ENCODE measurements at places on chromosomes 2 and 18. TPM values are rescaled to one million over a fixed set of nuclear protein-coding genes. Genes with fewer than 3 reads are reported as not detected.
A peak's percentile ranks its signal among the peaks of the same experiment; 100 is the strongest.

DNA sequence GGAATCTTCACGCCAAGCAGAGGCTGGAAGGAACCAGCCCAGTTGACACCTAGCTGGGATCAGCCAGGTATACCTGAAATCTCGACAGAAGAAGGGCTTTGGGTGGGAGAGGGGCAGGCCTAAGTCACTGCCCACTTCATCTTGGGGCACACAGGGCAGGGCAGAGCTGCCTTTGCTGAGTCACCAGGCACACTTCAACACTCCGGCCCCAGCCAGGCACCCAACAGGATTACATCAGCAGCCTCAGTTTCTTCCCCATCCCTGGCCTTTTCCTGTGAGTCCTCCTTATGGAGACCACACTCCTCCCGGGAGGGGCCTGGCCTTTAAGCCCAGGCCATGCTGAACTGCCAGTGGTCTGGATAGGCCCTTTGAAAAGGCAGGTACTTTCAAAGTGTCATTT, 201.7 kb upstream of the HS6ST1 start:
- no peaks in the 10 kb centered on the region for H3K36me3 ChIP-seq
- no peak overlapping the region for H3K27ac ChIP-seq
- no peak for DNase-seq
- H3K4me1 ChIP-seq, result no peaks in the 10 kb centered on the region
- no peak overlapping the region for H3K4me3 ChIP-seq

DNA sequence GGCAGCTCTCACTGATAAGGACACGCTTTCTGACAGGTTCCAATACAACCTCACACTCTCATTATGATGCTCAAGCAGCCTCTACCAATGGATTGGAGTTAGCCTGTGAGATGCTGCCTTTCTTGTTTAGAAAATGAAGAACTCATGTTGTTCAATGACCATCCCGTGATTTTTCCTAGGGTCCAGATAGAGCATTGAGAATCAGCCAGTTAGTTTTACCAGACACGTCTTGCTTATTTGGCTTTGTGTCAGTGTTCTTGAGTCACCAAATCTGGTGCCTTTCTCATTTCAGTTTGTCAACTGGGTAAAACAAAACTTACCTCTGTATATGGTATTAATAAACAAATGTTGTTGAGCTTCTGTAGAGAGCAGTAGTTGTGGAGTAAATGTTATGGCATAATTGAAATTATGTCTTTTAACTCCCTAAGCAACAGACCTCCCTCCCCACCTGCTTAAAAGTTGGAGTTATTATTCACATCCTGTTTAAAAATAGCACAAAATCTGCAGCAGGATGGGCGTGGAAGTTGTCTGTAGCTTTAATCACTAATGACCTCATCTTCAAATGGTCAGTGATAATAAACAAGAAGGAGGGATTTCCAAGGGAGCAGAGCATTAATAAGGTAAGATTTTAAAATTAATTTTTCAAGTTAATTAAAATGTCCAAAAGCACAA, 167.3 kb downstream of the HRH4 start:
- no peaks in the 10 kb centered on the region for H3K27me3 ChIP-seq
- H3K36me3 ChIP-seq, result no peaks in the 10 kb centered on the region
- H3K4me1 ChIP-seq, result peaks cover 10% of the 10 kb centered on the region
- DNase-seq, result peak; percentile 76

GRCh38 chr2:233803292-233803911, 25.3 kb downstream of the MROH2A start:
- no peak overlapping the region for H3K27ac ChIP-seq
- no peak for DNase-seq
- H3K27me3 ChIP-seq, result peaks cover 29% of the 10 kb centered on the region
- H3K4me1 ChIP-seq, result no peaks in the 10 kb centered on the region
- no peak overlapping the region for H3K4me3 ChIP-seq

- H3K4me3 ChIP-seq, result no peak overlapping the region
- no peak overlapping the region for H3K27ac ChIP-seq
- no peaks in the 10 kb centered on the region for H3K27me3 ChIP-seq
- no peaks in the 10 kb centered on the region for H3K4me1 ChIP-seq
- DNase-seq, result no peak
Measured at GRCh38 chr2:172843266-172843582, 107.6 kb downstream of the RAPGEF4 start.

- no peak overlapping the region for H3K4me3 ChIP-seq
- DNase-seq, result no peak
- no peaks in the 10 kb centered on the region for H3K36me3 ChIP-seq
- H3K4me1 ChIP-seq, result peaks cover 7% of the 10 kb centered on the region
Measured at GRCh38 chr2:134225841-134226240, 28.0 kb upstream of the MGAT5 start.

DNA sequence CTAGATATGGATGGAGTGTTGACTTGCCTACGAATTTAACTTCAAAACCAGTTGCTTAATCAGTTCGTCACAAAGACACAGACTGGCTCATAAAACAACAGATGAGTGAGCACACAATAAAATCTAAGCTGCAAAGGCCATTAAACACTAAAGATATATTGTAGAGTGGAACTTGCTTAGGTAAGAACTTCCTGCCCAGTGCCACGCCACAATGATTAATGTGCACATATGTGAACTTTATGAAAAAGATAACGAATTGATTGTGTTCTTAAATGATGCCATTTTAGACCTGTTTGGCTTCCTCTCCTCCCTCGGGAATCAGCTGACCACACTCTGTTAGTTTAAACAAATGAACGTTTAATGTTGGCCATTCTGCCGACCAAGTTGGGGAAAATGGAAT, 2031.3 kb upstream of the CELF4 start:
- DNase-seq, result no peak
- H3K4me3 ChIP-seq, result no peak overlapping the region
- H3K27ac ChIP-seq, result peak overlapping the region; percentile 25

GRCh38 chr2:212181646-212182045, 357.0 kb downstream of the ERBB4 start:
- H3K27me3 ChIP-seq, result no peaks in the 10 kb centered on the region
- H3K27ac ChIP-seq, result no peak overlapping the region
- H3K4me3 ChIP-seq, result no peak overlapping the region
- DNase-seq, result no peak

- H3K4me3 ChIP-seq, result peak overlapping the region; percentile 78
- no peaks in the 10 kb centered on the region for H3K4me1 ChIP-seq
- no peaks in the 10 kb centered on the region for H3K36me3 ChIP-seq
- H3K27me3 ChIP-seq, result peaks cover 9% of the 10 kb centered on the region
- peak overlapping the region; percentile 96 for H3K27ac ChIP-seq
Measured at GRCh38 chr2:199459286-199460100, 1.8 kb upstream of the SATB2 start.

- H3K4me3 ChIP-seq, result no peak overlapping the region
- H3K36me3 ChIP-seq, result no peaks in the 10 kb centered on the region
- no peaks in the 10 kb centered on the region for H3K4me1 ChIP-seq
- no peak for DNase-seq
Measured at GRCh38 chr2:222442665-222443064, 18.3 kb downstream of the SGPP2 start.

- peak overlapping the region; percentile 96 for H3K27ac ChIP-seq
- peaks cover 39% of the 10 kb centered on the region for H3K4me1 ChIP-seq
- H3K27me3 ChIP-seq, result no peaks in the 10 kb centered on the region
Measured at GRCh38 chr2:160379399-160379798, 114.2 kb downstream of the RBMS1 start.

DNA sequence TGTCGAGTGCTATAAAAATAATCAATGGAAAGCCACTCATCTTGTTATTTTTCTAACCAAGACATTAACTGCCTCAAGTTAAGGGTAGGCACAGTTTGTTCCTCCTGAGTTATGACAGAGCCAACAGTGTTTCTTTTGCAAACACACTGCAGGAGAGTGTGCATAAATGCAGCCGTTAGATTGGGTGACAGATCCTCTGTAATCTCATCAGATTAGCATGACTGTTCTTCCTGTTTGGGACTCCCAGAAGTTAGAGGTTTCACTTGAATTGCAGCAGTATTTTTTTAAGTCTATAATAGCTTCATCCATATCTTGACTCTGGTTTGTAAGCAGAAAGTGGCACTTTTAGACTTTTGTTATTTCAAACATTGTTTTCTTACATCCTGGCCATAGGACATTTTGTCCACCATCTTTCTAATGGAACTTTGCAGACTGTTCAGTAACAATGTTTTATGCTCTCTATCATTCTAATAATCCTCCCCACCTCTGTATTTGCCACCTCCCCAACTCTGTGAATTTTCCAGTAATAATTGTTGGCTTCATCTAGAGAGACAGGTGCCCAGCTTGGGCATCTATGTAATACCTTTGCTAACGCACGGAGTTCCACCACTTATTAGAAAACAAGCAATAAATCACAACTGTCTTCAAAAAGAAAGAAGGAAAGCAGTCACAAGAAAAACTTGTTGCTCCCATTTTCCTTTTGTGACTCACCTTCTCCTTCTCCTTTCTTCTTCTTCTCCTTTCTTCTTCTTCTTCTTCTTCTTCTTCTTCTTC, 560.0 kb downstream of the ADCYAP1 start:
- no peaks in the 10 kb centered on the region for H3K4me1 ChIP-seq
- H3K36me3 ChIP-seq, result no peaks in the 10 kb centered on the region
- no peak for DNase-seq

DNA sequence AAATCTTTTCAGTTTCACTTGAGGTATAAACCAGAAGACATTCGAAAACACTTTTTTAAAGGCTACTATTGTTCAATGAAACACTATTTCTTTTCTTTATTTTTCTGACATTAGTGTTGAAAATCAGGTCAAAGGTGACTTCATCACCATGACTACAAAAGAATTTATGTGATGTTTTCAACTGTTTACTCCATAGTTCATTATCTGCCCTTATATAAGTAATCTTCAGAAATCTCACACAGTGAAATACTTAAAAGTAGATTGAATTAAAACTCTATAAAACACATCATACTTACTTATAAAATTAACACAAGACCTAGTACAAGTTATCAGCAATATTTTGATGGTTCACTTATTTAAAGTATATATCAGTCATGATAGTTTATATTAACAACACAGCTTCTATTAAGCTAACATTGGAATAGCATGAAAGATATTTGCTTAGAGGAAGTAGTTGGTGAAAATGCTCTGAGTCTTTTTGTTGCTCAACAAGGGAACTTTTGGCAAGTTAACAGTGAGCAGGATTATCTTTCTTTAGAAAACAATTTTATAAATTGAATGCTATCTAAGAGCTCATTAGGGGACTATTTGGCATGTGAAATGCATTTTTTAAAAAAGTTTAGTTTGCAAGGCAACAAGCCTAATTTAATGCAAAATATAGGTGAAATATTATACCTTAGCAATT, 60.8 kb downstream of the MC4R start:
- no peak overlapping the region for H3K27ac ChIP-seq
- H3K27me3 ChIP-seq, result no peaks in the 10 kb centered on the region
- H3K36me3 ChIP-seq, result no peaks in the 10 kb centered on the region
- no peaks in the 10 kb centered on the region for H3K4me1 ChIP-seq
- DNase-seq, result no peak
- no peak overlapping the region for H3K4me3 ChIP-seq

DNA sequence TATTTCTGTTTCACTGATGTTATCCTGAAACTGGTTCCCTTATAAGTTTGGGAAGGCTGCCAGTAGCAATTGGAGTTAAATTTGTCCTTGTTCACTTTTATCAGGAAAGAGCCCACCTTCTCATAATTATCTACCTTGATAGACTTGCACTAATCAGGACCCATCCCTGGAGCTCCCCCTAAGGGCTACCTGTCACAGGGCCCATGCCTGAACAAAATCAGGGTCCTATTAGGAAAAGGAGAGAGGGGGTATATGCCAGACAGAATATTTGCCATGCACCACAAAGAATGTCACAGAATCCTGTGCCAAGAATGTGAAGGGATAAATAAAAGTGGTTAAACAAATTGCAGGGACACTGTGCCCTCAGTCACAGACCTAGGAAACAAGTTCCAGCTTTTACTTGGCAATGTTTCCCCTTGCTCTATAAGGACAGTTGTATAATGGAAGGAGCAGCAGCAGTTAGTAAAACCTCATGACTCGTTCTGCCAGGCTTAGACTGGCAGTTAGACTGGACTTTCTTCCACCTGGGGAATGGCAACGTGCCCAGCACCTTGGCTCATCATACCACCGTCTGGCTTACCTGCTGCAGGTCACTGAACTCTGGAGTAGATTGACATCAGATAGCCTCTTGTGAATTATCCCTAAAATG, 32.3 kb upstream of the VWC2L start:
- H3K4me3 ChIP-seq, result no peak overlapping the region
- no peak for DNase-seq
- no peaks in the 10 kb centered on the region for H3K4me1 ChIP-seq
- H3K36me3 ChIP-seq, result no peaks in the 10 kb centered on the region
- H3K27me3 ChIP-seq, result no peaks in the 10 kb centered on the region

- H3K27me3 ChIP-seq, result peaks cover 2% of the 10 kb centered on the region
- H3K36me3 ChIP-seq, result no peaks in the 10 kb centered on the region
- no peaks in the 10 kb centered on the region for H3K4me1 ChIP-seq
- H3K4me3 ChIP-seq, result no peak overlapping the region
- peak; percentile 27 for DNase-seq
Measured at GRCh38 chr2:227607941-227608340, 6.7 kb downstream of the SCYGR3 start.

GRCh38 chr2:78245394-78246135, 723.4 kb upstream of the LRRTM4 start:
- no peaks in the 10 kb centered on the region for H3K4me1 ChIP-seq
- H3K27me3 ChIP-seq, result no peaks in the 10 kb centered on the region
- no peak for DNase-seq
- H3K36me3 ChIP-seq, result no peaks in the 10 kb centered on the region
- no peak overlapping the region for H3K27ac ChIP-seq
- H3K4me3 ChIP-seq, result no peak overlapping the region

DNA sequence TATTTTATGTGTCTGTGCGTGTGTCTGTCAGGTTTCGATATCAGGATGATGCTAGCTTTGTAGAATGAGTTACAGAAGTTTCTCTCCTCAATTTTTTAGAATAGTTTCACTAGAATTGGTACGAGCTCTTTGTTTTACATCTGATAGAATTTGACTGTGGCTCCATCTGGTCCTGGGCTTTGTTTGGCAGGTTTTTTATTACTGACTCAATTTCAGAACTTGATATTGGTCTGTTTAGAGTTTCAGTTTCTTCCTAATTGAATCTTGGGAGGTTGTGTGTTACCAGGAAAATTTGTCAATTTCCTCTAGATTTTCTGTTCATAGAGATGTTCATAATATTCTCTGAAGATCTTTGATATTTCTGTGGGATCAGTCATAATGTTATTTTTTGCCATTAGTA, 289.4 kb upstream of the COL3A1 start:
- H3K4me3 ChIP-seq, result no peak overlapping the region

TCF4 gene
- 83.9 TPM for total RNA-seq

CCDC74B gene
- 3.9 TPM for total RNA-seq

TRAK2 gene
- total RNA-seq, result 65.4 TPM
